ENCODE measurements at places on chromosomes 4 and X.

GRCh38 chr4:41506130-41506529, 31.8 kb upstream of the LIMCH1 start:
- no peak for DNase-seq

GRCh38 chr4:119038116-119038841, 97.4 kb upstream of the MYOZ2 start:
- DNase-seq: no peak

DNA sequence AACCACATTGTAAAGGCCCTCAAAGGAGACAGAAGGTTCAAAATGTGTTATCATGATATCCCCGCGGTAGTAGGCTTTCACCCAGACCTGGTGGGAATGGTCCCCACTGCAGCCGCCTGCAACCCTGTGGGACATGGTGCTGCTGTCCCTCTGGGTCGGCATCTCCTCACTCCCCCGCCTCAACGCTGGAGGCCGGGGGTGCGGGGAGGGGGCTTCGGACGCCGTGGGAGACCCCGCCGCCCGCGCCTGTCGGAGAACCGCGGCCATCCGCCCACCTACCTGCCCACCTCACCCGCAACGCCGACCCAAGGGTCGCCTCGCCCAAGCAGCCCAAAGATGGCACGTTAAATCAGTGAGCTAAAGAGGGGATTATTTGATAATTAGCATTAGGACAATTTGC, 11.2 kb upstream of the ARMCX1 start:
- DNase-seq: no peak

GRCh38 chrX:46757593-46757992, 1.3 kb downstream of the SLC9A7 start:
- DNase-seq: no peak

DNA sequence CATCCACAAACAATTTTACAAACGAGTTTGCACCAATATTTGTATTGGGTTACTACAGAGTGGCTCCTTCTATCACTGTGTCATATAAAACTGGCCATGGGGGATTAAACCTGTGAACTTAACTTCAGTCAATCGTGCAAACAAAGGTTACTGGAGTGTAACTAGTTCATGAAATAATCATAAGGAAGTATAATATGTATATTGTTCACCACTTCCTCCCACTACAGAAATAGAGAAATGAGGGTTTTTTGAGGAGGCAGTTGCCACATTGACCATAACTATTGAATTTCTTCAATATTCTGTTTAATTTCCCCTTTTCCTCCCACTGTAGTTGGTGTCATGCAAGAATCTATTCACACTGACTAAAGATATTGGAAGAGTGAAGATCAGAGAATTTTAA, at the start of gene GPR82:
Gene GPR82 (plus strand): TSS at position 356 of the 400 bp plus-strand sequence. CDS start 2,846 bp downstream, outside the sequence.
- DNase-seq: no peak

DNA sequence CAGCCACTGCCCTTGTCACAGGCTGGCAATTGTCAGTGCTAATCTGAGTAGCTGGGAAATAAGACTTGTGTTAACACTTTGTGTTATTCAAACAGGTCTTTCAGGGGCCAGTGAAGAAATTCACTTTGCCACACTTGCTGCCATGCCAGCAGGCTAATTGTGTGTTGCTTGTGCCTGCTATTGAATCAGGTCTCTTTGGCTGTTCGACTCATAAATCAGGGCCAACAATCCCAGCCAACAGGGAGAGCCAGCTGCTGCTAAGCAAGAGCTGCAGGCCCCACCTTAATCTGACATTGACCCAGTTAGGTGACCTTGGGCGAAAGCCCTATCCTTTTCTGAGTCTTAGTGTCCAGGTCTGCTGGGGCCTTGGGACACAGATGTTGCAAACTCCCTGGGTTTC, 28.1 kb upstream of the MAMLD1 start:
- no peak for DNase-seq

DNA sequence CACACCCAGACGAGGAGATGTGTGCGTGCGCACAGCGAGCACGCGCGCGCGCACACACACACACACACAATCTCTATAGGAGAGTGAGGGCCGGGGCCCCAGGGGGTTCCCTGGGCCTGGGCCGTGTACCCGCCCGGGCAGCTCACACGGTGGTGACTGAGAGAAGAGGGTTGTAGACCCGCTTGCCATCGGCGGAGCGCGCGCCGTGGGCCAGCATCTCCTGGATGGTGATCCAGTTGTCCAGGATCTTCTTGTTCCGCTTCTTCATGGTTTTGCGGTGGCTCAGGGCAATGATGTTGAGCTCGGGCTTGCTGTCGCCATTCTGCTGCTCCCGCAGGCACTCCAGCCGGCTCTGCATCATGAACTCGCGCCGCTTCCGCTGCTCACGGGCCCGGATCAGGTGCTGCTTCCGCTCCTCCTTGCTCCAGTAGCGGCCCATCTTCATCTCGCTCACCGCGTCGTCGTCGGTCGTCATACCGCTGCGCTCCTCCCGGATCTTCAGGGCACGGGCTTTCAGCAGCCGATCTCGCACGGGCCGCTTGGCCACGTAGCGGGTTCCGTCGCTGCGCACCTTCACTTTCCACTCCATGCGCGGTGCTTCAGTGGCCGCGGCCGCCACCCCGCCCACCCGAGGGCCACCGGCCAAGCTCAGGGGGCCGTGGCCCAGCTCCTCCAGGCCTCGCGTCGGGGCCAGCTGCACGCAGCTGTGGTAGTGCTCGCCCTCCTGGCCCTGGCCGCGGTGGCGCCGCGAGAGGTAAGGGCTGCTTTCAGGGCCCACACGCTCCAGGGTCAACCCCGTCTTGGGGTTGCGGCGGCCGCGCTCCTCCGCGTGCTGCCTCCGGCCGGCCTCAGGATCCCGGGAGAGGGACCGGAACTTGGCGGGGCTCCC, 9.0 kb downstream of the SSR4 start:
- DNase-seq: no peak

All from GM13976 (cell line).